ENCODE measurements at places on chromosomes 4 and X. TPM values are rescaled to one million over a fixed set of nuclear protein-coding genes. Genes with fewer than 3 reads are reported as not detected.

The GPR119 gene
- total RNA-seq = not detected

The MAGEB5 gene
- total RNA-seq = not detected

The CENPE gene
- 17.9 TPM for total RNA-seq

The PALLD gene
- 13.1 TPM for total RNA-seq

The COL4A6 gene
- total RNA-seq = 0.15 TPM

The POU4F2 gene
- total RNA-seq = not detected

The PNCK gene
- 1.1 TPM for total RNA-seq

The ADH7 gene
- not detected for total RNA-seq

The PABPC1L2A gene
- not detected for total RNA-seq

The USP17L27 gene
- total RNA-seq = not detected

The GYPE gene
- total RNA-seq = not detected

The ADGRL3 gene
- 0.66 TPM for total RNA-seq

The HELQ gene
- total RNA-seq = 8.2 TPM

The GYPB gene
- not detected for total RNA-seq

The ALPK1 gene
- 17.9 TPM for total RNA-seq

The BEX5 gene
- 4.8 TPM for total RNA-seq

The HERC3 gene
- total RNA-seq = 17.3 TPM

The PRDX4 gene
- total RNA-seq = 129 TPM

The KIAA1210 gene
- total RNA-seq = not detected

The USP53 gene
- 31.0 TPM for total RNA-seq

The OCIAD2 gene
- 182 TPM for total RNA-seq

The PPP2R2C gene
- 9.8 TPM for total RNA-seq

The PCYT1B gene
- 0.09 TPM for total RNA-seq

The NALF2 gene
- 6.3 TPM for total RNA-seq

The REELD1 gene
- not detected for total RNA-seq

The CTAG2 gene
- not detected for total RNA-seq

The CXCL13 gene
- 0.51 TPM for total RNA-seq

The RPS3A gene
- total RNA-seq = 862 TPM

The ARHGAP4 gene
- total RNA-seq = 3.8 TPM

The FGA gene
- total RNA-seq = 0.34 TPM

The SPRY1 gene
- total RNA-seq = 45.5 TPM

The TAF7L gene
- total RNA-seq = not detected

The CPZ gene
- not detected for total RNA-seq

The IGBP1 gene
- 48.3 TPM for total RNA-seq

The SMIM14 gene
- 19.5 TPM for total RNA-seq

The BEND4 gene
- not detected for total RNA-seq

The SH2D1A gene
- total RNA-seq = not detected

The CLGN gene
- total RNA-seq = 2.1 TPM

The BEX1 gene
- 12.9 TPM for total RNA-seq
